Anterior cingulate cortex (tissue), 58 donors: ENCODE measurements at places on chromosomes 1 and 21.

GRCh38 chr21:40173816-40174215, 306.6 kb downstream of the PCP4 start:
- DNase-seq, result no peak

- DNase-seq, result no peak
Measured at GRCh38 chr1:10528066-10529014, 53.6 kb downstream of the PEX14 start.

DNA sequence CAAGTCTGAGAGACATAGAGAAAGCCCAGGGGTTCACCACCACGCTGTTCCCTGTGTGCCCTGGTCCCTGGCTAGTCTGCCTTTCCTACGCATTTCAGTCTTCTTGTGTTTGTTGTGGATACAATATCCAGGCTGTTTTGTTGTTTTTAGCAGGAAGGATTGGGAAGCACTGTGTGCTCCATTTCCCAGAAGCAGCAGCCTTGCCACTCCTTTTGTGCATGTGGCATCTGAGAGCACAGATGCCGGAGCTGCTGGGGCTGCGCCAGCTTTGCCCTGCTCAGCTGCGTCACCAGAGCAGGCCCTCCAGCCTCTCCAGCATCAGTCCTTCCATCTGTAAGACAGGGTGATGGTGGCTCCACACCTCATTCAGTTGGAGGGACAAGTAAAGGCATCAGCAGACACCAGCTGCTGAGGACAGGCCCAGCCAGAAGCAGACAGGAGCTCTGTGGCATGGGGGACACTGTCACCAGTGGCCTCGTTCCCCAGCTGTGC, 94.4 kb upstream of the COL6A1 start:
- peak; percentile 27 for DNase-seq

GRCh38 chr1:11693024-11693590, 1.6 kb downstream of the DRAXIN start:
- DNase-seq, result no peak

GRCh38 chr1:42962641-42963377, 4.1 kb upstream of the SLC2A1 start:
- DNase-seq, result no peak

DNA sequence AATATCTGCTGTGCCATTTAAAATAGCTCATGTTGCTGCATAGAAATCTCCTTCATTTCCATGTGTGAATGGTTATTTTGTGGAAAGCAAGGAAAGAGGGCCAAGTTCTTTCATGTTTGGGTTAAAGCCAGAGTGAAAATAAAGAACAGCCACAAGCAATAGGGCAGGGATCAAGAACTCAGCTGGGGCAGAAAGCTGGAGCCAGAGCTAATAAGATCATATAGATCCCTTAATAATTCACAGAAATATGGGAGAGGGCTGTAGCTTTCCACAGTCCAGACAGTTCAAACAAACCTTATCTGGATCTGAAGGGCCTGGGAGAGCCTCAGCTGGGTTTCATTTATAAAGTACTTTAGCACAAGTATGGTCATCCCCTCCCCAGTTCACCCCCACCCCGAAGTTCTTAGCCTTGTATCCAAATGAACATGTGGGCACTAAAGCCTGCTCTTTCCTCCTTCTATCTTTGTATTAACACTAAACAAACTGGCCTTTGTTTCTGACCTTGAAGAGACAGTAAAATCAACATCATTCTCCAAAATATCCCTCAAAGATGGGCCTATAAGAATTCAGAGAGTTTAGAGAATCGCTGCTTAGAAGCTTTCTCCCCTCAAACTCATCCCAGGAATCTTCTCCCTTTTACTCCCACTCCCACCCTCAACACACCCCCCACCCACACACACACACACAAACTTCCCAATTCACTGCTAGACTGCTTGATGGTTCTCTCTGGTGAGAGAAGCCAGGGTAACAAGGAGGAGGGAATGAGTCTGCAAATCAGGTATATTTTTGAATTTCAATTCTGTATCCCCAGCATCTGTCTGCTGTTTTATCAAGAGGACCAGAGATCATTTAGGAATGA, 41.7 kb downstream of the UTP25 start:
- peak; percentile 14 for DNase-seq

DNA sequence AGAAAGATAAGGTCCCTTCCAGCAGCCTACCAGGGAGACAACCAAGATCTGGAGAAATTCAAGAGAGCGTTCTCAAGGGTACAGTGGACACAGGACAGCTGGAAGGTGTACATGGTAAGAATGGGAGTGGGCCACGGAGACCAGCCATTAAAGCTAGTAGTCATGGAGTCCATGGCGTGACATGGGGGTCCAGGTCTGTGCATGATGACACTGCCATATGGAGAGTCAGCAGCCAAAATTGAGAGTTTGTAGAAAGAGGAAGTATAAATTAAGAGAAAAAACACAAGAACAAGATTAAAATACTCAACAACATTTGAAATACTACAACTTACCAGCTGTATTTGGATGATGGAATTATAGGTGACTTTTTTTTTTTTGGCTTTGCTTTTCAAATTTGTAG, 7.9 kb upstream of the LORICRIN start:
- no peak for DNase-seq

DNA sequence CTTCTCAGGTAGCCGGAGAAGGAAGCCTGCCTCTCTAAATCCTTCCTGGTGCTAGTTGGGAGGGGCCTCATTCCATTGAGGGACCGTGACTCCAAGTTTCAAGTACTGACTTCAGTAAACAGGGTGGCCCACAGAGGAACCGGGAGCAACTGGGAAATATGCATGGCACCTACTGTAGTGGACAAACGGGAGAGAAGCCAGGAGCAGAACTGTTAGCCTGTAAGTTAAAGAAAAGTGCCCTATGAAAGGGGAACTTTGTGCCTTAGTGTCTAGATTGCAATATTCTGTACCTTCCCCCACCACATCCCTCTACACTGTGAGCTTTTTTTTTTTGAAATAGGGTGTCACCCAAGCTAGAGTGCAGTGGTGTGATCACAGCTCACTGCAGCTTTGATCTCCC, 33.2 kb upstream of the KANK4 start:
- no peak for DNase-seq

GRCh38 chr1:234848972-234849649, 239.1 kb upstream of the IRF2BP2 start:
- DNase-seq, result no peak

DNA sequence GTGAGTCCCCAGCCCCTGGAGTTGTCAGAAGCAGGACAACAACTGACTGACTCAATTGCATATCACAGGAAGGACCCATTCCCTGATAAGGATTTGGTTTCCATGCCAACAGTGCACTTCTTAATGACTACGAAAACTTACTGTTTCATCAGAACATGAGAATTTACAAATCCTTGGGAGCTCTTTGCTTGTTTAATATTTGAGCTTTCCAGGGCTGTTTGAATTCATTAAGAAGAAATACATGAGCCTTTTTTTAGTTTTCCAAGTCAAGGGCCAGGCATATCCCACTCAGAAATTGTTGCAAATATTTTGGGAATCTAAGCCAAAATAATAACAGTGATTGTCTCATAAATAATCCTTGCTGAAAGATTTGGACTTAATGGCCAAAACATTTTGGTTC, 27.2 kb upstream of the COL24A1 start:
- no peak for DNase-seq

- DNase-seq, result peak; percentile 7
Measured at GRCh38 chr1:175715742-175716141, 27.7 kb downstream of the TNR start.
